Lung (tissue), 17 donors: ENCODE measurements at places on chromosomes 7 and 10. TPM values are rescaled to one million over a fixed set of nuclear protein-coding genes. Genes with fewer than 3 reads are reported as not detected.

Gene SNX10
- 48.5 TPM for total RNA-seq

Gene SEMA4G
- 7.4 TPM for total RNA-seq

Gene PITX3
- not detected for total RNA-seq

DNA sequence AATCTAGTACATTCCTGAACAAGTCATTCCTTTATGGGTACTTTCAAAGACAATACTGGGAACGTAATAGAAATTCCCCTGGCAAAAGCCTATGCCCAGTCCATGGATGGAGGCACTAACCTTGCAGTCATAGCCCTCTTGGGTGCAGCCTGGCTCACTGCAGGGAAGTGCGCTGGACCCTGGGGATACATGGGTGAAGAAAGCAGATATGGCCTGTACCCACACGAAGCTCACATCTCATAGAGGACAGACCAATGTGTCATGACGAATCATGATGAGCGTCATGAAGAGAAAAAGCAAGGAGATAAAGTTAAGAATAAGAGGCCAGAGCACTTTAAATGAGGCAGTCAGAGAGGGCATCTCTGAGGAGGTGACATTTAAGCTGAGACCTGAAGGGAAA lies 11.8 kb downstream of the PRLHR start:
- no peak overlapping the region for H3K4me3 ChIP-seq
- no peaks in the 10 kb centered on the region for H3K36me3 ChIP-seq
- H3K27me3 ChIP-seq: no peaks in the 10 kb centered on the region
- H3K27ac ChIP-seq: no peak overlapping the region

DNA sequence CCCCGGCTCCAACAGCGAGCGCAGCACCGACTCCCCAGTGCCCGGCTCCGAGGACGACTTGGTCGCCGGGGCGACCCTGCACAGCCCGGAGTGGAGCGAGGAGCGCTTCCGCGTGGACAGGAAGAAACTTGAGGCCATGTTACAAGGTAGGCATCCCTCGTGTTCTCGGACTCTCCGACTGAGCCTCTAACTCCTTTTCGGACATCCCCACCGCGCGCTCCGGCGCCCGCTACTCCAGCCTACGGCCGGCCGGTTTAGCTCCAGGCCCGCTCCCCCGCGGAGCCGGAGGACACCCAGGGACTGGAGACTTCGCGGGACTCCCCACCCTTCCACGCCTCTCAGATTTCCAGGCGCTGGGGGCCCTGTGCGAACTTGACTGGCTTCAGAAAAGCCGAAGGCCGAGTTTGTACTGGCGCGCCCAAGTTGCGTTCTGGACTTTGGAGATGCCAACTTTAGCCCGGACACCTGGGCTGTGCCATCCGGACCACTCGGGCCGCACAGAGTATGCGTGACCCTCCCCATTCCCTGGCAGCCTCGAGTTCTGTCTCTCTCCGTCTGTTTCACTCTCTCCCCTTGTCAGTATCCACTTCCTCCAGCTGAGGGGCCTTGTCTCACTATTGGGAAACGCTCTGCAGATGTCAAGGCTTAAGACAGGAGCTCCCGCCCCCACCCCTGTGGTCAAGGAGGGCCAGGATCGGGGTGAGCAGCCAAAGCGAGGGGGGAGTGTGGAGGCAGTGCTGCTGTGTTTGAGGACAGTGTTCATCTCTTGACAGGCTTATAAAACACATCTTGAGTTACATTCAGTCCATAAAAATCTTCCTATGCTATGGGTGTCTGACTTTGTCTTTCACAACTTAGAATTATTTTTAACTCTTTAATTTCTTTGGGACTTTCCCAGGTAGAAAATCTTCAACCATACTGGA lies 777 bp downstream of the BICC1 start:
- H3K4me3 ChIP-seq: peak overlapping the region; percentile 55
- peak overlapping the region; percentile 79 for H3K27ac ChIP-seq
- peaks cover 1% of the 10 kb centered on the region for H3K4me1 ChIP-seq
- DNase-seq: peak; percentile 88
- no peaks in the 10 kb centered on the region for H3K27me3 ChIP-seq

GRCh38 chr10:23344241-23344841 lies at the start of gene C10orf67:
C10orf67 (minus strand) TSS chr10:23344797; CDS start chr10:23344774, 23 bp downstream.
- DNase-seq: peak; percentile 71
- peak within 1 kb of the TSS; percentile 57 for H3K27ac ChIP-seq
- H3K4me3 ChIP-seq: peak within 1 kb of the TSS; percentile 18
- no peaks in the 10 kb centered on the region for H3K36me3 ChIP-seq
